NCI-H1930 (cell line): ENCODE measurements at places on chromosomes 3 and 15.

DNA sequence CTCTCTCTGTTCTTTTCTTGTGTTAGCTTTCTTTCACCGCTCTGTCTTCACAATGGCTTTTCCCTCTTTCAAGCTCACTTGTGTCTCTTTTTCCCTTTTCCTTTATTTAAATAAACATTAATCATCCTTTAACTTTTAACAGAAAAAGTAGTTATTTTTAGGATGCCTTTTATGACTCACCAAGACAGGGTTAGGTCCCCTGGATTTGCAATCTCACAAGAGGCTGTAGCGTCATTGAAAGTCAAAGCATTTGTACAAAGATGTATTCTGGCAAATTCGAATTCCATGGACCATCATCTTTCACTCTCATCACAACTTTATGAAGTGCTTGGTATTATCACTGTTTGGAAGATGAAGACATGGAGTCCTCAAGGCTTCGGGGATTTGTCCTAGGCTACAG, 34.8 kb upstream of the MCTP2 start:
- DNase-seq: no peak

GRCh38 chr3:138675393-138675792, 66.8 kb downstream of the FAIM start:
- DNase-seq: no peak

DNA sequence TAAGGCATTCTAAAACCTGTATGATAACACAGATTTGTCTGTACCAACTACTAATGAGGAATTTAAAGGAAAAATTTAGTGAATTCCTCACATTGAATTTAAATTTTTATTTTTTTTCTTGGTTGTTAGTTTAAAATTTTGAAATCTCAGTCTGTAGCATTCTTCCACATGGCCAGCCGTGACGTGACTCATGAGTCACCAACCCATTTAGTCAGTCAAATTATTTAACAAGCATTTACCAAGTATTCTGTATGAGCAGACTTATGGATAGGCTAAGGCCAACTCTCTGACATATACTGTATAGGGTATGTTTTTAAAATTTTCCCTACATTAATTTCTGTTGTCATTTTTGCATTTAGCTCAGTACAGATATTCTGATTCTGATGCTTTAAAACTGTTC, 112.9 kb downstream of the CNTN4 start:
- no peak for DNase-seq

GRCh38 chr3:178189854-178190253, 346.4 kb upstream of the KCNMB2 start:
- no peak for DNase-seq

GRCh38 chr3:37887062-37887461, 25.4 kb downstream of the CTDSPL start:
- DNase-seq: no peak

GRCh38 chr15:70474471-70475406, 288.6 kb downstream of the UACA start:
- DNase-seq: no peak

GRCh38 chr3:14810070-14810791, 8.5 kb upstream of the FGD5 start:
- no peak for DNase-seq

DNA sequence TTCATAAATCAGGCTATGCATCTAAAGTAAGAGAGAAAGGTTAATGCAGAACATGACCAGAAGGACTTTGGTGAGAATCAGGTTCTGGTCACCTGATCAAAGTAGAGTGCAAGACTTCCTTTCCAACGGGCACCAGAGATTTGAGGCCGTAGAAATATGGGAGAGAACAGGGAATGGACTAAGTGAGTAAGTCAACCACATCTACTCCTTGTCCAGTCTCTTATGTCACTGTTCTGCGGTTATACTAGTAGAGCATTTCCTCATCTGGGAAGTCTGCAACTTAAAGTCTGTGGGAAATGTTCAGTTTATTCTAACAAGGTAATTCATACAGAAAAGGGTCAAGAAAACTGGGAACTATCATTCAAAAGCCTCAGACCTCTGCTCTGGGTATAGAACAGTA, 232.8 kb downstream of the CPNE4 start:
- no peak for DNase-seq

GRCh38 chr15:37107071-37107743, 6.9 kb upstream of the MEIS2 start:
- DNase-seq: no peak

DNA sequence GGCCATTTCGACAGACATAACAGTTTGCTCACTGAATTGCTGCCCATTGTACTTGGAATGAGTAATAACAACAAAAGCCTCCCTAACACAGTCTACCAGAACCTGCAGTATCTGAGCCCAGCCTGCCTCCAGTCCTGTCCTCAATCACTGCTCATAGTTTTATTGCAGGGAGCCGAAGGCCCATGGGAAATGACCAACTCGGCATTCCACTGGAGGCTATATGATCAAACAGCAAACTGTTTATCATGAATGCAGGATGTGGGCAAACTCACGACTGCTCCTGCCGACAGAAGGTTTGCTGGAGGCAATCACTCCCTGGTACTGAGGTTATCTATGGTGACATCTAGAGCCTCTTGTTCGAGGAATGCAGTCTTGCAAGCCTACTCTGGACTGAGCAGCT, 46.3 kb downstream of the LSM3 start:
- no peak for DNase-seq

- DNase-seq: no peak
Measured at GRCh38 chr3:197475997-197476525, 79.7 kb downstream of the BDH1 start.
